ENCODE measurements at places on chromosomes 2 and 18.

DNA sequence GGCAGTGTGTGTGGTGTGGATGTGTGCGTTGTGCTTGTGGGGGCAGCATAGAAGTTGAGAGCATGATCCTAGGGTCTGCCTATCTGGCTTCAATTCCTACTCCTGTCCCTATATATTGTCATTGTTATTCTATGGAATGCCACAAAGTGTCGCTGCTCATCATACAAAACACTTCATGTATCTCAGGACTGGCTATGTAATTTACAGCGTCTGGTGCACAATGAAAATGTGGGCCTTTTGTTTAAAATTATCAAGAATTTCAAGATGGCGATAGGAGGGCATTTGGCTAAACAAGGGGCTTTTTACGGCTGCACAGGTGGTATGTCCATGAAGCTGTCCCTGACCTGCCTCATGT lies 3.4 kb downstream of the SERPINB2 start:
- DNase-seq, result peak; percentile 26

DNA sequence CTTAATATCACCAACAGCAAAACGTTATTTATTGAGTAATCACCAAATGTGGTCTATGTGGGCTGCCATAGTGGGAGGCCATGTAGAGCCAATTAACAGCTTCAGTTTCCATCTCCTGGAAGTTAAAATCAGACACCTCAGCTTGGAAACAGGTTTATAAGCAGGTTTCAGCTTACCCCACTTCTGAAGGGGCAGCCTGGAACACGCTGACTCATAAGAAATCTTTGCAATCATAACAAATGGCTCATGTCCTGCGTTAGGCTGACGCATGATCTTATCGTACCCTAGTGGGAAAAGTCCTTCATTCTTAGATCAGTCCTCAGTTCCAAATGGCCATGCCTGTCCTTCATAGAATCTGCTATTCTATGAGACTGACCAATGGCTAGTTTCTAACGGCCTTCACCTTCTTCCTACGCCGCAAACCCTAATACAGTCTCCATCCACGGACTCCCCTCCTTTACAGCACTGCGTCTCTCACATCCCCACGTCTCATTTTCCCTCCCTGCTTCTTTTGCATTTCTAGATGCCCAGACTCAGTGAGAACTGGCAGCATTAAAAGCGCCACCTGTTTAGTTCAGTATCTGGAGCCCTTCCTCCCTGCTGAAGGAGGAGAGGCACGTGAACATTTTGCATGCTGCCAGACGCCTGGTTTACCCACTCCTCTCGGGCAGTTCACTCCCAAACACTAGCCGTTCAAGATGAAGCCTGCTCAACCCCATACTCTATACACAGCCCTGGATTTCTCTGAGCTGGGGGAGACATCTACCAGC lies 24.2 kb upstream of the BZW1 start:
- peak; percentile 14 for DNase-seq

GRCh38 chr2:189581354-189582139 lies 961 bp upstream of the SLC40A1 start:
- no peak for DNase-seq

- DNase-seq, result no peak
Observed at GRCh38 chr18:11653521-11653920, 35.5 kb upstream of the GNAL start.

GRCh38 chr18:53508529-53508928 lies 715.9 kb downstream of the MBD2 start:
- no peak for DNase-seq

DNA sequence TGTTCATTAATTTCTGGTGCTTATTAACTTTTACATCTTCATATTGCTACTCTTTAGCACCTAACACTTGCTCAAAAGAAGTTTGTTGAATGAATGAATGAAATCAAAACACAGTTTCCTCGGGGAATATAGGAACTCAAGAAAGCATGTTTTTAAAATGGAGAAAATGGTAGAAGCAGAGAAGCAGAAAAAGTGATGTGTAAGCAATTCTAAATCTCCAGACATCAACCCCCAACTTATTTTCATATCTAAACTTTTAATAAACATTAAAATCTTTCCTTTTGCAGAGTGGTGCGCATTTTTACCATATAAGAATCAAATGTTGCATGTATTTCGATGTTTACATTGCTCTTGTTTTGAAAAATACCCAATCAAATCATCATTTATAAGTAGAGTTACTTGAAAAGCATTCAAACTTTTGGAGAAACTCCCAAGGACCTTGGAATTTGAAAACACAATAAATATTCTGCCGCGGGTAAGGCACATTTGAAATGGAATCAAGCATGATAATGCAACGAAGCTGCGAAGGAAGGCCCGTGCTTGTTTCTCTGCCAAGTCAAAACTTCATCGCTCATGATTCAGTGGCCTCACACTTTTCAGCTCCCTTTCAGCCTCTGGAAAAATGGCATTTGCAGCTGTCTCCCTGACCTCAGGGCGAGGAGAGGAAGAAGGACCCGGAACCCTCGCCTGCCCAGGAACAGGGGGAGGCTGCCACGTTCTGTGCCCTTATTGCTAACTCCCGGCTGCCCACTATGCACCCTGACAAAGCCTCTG lies 26.7 kb upstream of the SMIM21 start:
- DNase-seq, result no peak

DNA sequence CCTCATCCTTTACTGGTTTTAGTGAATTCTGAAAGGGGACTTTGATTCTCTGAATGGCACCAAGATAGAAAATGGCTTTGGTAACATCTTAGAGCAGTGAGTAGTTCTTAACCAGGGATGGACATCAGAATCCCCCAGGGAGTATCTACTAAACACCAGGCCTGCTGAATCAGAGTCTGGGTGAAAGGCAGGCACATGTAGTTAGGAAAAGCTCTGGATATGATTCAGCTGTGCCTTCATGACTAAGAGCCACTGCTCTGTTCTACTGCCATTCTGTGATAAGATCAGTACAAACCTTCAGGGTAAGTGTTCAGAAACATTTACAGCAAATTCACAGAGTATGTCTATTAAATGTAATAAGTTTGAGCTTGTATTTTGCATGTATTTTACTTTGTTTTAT lies 46.2 kb upstream of the B3GNT2 start:
- DNase-seq, result peak; percentile 44

- DNase-seq, result no peak
Observed at GRCh38 chr2:61114147-61114546, 47.8 kb upstream of the C2orf74 start.

Measured in suppressor macrophage treated with lipopolysaccharide for 4 hours (primary cell).